ENCODE measurements at places on chromosomes 4 and X. TPM values are rescaled to one million over a fixed set of nuclear protein-coding genes. Genes with fewer than 3 reads are reported as not detected.

The GAB3 gene
- 1.3 TPM for total RNA-seq

The PHEX gene
- total RNA-seq, result 0.19 TPM

The F8A2 gene
- not detected for total RNA-seq

The SLC38A5 gene
- total RNA-seq, result 7.3 TPM

The YY2 gene
- total RNA-seq, result 1.9 TPM

The HADH gene
- 103 TPM for total RNA-seq

The TMPRSS11D gene
- not detected for total RNA-seq

The CSN1S1 gene
- not detected for total RNA-seq

The UGT2A1 gene
- not detected for total RNA-seq

The REPS2 gene
- 19.6 TPM for total RNA-seq

The UGT2B17 gene
- total RNA-seq, result 1,338 TPM

The HHIP gene
- total RNA-seq, result 2.4 TPM

The SPOCK3 gene
- 0.55 TPM for total RNA-seq
